ENCODE measurements at places on chromosomes 13 and 19.
A peak's percentile ranks its signal among the peaks of the same experiment; 100 is the strongest.

- no peak for DNase-seq
These were observed 237.1 kb downstream of the TSHZ3 start for GRCh38 chr19:31112158-31112557.

- peak; percentile 23 for DNase-seq
These were observed 1440.3 kb downstream of the PCDH9 start for GRCh38 chr13:65789815-65790214.

- DNase-seq: peak; percentile 65
These were observed 8.1 kb downstream of the STK11 start for GRCh38 chr19:1213391-1214286.

- DNase-seq: no peak
These were observed 77.1 kb downstream of the GNG7 start for GRCh38 chr19:2625434-2625833.

GRCh38 chr19:6425732-6426620 is 1.4 kb upstream of the KHSRP start:
- no peak for DNase-seq

DNA sequence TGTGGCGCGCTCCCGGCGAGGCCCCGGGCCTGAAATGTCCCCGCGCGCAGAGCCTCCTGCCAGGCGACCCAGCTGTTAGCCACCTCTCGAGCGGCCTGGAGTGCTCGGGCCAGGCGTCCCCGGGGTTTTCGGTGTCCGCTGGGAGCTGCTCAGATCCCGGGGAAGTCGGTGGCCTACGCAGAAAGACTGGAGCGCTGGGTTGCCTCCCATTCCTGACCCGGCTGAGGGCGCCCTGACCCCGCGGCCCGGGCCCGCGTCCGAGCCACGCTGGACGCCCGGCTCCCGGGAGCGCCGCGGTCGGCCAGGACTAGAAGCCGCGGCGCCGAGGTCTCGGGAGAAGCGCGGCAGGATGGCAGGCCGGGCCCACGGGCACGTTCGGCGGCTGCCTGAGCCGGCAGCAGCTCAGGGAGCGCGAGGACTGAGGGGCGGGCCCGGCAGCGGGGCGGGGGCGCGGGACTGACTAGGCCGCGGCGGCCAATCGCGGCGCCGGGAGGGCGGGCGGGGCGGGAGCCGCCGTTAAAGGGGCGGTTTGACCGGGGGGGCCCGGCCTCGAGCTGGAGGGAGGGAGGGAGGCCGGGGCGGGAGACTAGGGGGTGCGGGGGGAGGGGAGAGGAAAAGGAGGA is 1.3 kb upstream of the ZIC2 start:
- peak; percentile 6 for DNase-seq

- DNase-seq: peak; percentile 23
These were observed 213.8 kb downstream of the KCTD12 start for GRCh38 chr13:76672420-76672819.

- no peak for DNase-seq
These were observed 555.4 kb downstream of the KCTD12 start for GRCh38 chr13:76330761-76331160.

DNA sequence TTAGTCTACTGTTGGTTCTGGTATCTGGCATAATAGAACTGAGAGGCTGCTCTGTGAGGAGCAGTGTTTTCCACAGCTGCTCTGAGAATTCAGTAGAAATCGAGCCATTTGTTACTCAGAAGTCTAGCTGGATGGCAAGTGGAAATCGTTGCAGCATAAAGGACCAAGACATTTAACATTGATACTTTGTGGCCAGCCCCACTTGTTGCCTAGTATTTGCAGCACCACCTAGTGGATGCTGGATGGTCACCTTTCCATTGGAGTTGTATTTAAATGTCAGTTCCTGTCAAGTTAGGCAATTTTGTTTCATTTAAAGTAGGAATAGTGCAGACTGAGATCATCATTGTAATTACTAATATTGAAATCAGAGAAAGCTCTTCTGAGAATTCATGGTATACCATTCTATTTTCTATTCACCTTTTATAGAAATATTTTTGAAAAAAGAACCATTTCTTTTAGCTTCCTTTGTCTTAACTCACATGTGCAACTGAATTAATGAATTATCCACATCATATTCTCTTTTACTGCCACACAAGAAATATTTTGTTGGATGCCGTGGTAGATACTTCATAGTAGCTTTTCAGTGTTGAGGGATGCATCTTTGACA is 64.6 kb downstream of the PDS5B start:
- peak; percentile 51 for DNase-seq
